Activated naive CD4-positive, alpha-beta T cell treated with Interleukin-2 at 50 U/mL for 16 hours (primary cell): ENCODE measurements at places on chromosomes 11 and 22.

GRCh38 chr11:41309111-41309522 lies 150.3 kb downstream of the LRRC4C start:
- no peak for DNase-seq

DNA sequence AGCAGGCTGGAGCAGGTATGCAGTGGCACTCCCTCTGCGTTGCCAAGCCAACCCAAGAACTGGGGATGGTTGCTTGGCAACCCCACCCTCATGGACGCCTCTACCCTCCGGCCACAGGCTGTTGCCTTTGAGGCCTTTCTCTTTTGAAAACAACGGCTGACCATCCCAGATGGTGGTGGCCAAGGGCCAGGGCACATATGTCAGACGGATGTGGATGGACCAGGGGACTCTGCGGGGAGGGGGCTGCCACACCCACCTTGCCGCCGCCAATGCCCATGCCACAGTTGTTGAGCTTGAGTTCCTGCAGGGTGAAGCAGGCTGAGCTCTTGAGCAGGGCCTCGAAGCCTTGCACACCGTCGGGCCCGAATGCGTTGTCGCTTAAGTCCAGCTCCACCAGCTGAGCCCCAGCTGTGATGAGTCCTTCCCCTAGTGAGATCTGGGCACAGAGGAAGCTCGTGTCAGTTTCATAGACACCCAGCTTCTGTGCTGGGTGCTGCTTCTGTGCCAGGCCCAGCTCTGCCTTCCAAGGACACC lies 21.5 kb downstream of the RANGAP1 start:
- no peak for DNase-seq

GRCh38 chr11:27582621-27583020 lies 76.1 kb upstream of the LIN7C start:
- no peak for DNase-seq

DNA sequence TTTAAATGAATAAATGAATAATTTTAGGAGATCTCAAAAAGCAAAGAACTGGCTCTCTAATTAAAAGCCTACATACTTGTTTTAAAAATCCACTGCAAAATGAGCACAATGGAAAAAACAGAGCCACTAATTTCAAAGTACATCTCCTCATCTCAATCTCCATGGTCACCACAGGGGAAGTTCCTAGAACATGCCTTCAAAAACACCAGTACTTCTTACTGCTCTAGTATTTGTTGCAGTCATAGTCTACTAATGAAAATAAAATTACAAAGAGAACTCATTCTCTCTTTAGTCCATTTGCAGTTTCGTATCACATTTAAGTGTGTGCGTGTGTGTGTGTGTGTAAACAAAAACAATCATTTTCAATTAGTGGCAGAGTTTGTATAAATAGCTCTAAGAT lies 54.0 kb downstream of the PIK3C2A start:
- DNase-seq = no peak

DNA sequence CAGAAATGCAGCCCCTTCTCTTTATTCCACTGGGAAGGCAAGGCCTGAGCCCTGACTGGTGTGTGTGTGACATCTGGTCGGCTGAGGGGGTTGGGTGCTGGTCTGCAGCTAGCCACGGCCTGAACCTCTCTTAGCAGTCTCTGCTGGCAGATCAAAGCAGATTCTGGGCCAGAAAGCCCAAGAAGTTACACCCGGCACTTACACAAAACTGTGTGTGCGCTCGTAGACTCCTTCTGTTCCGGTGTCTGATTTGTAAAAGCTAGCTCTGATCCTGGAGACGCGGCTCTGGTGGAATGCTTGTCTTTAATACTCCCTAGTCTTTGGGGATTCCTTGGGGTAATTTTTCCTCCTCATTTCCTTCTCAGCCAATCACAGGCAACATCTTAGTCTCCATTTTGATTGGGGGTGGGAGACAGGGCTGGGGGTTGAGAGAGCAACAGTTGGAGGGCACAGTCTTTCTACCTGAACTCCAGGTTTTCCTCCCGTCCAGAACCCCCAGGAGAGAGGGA lies 5.5 kb downstream of the PKNOX2 start:
- no peak for DNase-seq

DNA sequence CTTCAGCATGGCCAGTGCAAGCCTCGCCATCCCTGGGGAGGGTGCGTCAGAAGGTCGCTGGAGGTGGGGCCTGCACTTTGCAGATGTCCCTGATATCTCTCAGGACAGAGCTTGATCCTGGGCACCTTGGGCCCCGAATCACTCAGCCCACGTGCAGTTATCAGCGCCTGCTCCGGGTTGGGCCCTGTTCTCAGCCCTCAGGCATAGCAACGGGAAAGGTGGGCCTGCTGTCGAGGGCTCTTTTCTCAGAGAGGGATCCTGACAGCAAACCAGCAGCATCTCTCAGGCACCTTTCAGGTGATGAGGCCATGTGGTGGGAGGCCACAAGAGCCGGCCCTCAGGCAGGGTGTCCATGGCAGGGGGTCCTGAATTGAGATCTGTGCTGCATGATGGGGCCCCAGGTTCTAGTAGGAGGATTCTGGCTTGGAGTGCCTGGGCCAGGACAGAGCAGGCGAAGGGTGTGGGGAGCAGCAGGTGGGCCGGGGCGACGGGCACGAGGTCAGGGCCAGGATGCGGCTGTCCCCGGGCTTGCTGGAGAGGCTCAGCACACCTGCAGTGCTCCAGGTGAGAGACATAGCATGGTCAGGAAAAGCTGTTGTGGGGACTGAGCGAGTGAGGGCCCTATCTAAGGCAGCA lies 280.5 kb downstream of the TBC1D22A start:
- no peak for DNase-seq
